ENCODE measurements at places on chromosomes 1 and 21.

- DNase-seq = peak; percentile 37
Measured at GRCh38 chr1:109133002-109133706, 19.2 kb downstream of the ELAPOR1 start.

DNA sequence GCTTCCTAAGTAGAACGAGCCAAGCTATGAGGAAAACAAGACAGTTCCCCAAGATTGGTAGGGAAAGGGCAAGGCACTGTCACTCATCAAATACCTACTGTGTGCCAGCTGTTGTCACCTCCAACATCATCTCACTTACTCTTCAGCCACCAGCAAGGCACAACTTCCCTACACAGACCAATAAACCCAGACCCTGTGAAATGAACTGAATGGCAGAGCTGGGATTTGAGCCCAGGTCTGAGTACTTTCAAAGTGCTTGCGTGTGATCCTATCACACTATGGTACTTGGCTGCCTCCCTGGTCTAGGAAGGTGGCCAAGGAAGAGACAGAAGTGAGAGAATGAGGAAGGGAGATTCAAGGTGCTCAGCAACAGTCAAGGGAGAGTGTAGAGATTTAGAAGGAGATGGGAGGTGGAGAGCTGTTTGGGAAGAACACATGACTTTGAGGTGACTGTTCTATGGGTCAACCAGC is 16.7 kb upstream of the TRIM63 start:
- DNase-seq = no peak

- DNase-seq = no peak
Measured at GRCh38 chr1:13619909-13620308, 36.3 kb downstream of the PDPN start.

- DNase-seq = no peak
Measured at GRCh38 chr1:30822006-30822405, 64.4 kb upstream of the LAPTM5 start.

DNA sequence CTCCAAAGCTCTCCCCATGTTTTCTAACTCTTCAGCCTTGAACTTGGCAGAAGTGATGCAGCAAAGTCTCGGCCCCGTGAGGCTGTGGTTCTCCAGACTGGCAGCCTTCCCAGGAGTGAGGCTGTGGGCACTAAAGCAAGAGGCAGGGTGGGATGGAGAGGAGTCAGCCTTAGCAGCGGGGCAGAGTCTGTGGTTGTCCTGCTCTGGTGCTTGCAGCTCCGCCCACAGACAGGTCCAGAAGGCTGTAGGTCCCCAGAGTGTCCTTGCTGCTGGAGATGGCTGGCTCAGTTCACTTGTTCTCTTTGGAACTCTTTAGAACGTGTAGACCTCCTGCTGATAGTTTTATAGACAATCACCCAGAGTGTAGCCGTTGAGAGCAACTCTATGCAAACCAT is 142.6 kb downstream of the AJAP1 start:
- DNase-seq = no peak

- DNase-seq = no peak
Measured at GRCh38 chr1:184965944-184966860, 8.1 kb downstream of the NIBAN1 start.

GRCh38 chr1:209736490-209737117 is 19.2 kb upstream of the TRAF3IP3 start:
- DNase-seq = no peak

GRCh38 chr1:64983110-64983509 is 16.8 kb upstream of the JAK1 start:
- DNase-seq = no peak

DNA sequence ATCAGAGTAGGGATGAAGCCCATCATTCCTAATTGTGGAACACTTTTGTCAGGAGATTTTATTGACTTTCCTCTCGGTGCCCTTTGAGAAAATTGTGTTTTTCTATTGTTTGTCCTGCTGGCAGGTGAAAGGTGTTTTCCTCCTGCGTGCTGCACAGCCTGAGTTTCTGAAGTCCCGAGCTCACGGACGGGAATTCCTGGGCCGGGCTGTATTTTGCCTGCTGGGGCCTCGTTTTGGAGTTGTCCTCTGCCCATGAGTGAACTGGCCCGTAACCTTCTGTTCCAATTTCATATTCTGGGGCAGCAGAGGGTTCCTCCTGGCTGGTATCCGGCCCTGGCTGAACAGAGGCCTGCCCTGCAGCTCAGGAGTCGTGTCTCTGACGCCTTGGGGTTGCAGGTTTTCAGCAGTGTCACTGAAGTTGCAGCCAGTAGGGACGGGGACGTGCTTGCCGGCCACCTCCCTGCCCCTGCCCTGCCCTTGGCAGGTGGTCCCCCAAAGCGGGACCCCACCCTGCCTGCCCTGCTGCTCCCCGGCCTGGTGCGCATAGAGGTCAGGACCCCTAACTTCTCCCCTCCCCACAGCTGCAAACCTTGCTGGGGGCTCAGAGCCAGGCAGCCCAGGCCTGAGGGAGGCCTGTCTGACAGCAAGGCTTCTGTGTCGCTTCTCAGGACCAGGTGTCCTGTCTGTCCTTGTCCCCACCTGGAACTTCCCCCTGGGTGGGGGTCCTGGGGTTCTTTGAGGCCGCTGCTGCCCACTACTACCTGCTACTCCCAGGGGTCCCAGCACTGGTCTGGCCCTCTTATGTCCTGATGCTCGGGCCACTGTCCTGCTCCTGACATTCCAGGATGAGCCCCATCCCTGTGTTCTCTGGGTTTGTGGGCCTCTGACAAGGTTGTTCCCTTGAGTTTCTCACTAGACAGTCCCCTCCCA is 49.0 kb downstream of the SLX9 start:
- no peak for DNase-seq

DNA sequence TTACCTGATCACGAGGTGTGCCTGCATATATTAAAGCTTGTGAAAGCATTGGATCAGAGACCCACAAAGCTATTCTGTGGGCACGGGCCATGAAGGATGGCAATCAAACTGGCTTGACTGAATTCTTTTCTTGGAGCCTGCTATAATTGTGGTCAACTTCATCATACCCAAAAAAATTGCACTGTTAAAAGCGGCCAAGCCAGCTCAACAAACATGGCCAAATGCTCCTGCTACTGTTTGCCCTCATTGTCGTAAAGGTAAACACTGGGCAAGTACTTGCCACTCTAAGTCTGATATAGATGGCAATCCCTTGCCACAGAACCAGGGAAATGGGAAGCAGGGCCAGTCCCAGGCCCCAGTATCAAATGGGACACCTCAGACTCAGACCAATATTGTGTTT is 6.6 kb upstream of the GSTM5 start:
- no peak for DNase-seq

GRCh38 chr1:12810691-12811408 is 19.7 kb downstream of the PRAMEF1 start:
- no peak for DNase-seq

DNA sequence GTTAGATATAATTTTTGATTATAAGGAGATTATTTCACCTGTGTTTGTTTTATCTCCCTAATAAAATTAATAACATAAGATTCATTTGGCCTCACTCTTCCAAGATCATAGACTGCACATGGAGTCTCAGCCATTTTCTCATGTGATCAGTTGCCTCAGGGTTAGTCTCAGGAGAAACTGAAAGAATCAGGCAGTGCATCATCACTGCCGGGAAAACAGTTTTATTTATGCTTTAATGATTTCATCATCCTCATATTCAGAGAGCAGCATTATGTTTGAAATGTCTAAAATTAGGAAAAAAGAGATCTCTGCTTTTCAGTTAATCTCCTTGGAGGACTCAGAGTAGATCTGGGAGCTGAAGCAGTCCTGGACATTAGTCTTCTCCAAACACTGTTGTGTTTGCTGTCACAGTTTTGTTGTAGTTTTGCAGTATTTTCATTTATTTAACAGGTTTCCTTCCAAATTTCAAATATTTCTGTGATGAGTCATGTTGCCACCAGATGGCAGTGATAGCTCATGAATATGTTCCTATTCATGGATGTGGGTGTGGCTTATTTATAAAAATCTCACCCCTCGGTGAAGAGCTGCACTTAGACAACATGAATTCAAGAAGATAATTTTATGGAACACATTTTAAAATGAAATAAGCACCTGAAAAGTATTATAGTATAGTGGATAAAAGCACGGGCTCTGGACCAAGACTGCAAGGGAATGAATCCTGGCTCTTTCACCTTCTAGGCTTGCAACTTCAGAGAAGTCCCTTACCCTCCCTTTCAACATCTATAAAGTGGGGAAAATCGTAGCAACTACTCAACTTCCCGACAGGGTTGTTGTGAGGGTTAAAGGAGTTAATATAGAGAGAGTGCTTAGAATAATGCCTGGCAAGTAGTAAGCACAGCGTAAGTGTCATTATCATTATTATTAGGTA is 31.2 kb downstream of the CHD1L start:
- DNase-seq = peak; percentile 64

GRCh38 chr1:51863384-51863783 is 15.1 kb downstream of the NRDC start:
- DNase-seq = peak; percentile 40

- DNase-seq = no peak
Measured at GRCh38 chr21:40819071-40819900, 27.7 kb downstream of the DSCAM start.

GRCh38 chr1:198890214-198890930 is 251.5 kb downstream of the PTPRC start:
- no peak for DNase-seq

Measured in NB4 (cell line).